ENCODE measurements at places on chromosomes 2 and 18.
A peak's percentile ranks its signal among the peaks of the same experiment; 100 is the strongest.

DNA sequence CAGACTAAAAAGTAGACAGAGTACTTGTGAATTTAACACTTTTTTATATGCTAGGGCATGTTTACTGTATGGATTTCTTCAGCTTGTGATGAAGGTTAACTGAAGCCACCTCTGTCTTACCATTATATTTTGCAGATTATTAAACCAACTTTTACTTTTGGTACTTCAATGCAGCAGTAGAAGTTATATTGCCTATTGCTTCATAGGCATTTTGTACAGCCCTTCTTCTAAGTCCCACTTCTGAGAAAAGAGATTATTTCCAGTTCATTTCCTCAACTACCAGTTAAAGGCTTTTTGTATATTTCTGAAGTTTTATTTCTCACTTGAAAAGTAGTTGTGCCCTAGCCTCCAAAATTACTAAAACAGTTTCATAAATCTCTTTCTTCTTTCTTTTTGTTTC, 256.4 kb upstream of the FBXO11 start:
- DNase-seq, result no peak

DNA sequence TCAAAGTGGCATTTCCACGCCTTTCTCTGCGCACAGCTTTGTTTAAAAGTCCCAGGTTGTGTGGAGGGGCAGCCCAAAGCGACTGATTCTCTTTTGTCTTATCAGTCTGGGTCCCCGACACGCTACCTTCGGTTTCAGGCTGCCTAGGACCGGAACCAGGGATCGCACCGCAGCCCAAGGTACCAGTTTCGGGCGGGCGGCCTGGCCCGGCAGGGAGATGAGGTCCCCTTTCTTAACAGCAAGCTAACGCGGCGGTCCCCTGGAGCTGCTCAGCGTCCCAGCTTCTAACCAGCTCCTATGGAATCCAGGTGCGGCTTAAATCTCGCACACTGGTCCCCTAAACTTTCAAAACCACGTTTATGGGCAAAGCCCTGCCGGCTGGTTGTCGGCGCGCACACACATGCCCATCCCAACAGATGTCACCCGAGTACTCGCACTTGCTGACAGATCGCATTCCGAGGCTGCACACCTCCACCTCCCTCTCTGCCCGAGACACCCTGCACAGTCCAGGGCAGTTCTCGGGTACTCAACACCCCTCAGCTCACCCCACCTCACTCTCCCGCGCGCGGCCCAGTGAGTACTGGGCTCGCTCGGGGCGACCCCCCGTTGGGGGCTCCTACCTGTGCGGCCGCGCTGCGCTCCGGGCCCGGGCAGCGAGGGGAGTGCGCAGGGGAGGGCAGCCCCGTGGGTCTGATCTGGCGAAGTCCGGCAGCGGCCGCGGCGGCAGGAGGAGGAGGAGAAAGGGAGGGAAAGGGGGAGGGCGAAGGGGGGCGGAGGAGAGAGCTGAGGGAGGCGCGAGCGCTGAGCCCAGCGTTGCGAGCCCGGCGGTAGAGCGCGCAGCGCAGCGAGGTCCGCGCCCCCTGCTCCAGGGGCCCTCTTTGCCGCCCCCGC, at the start of gene EFEMP1:
Gene EFEMP1, minus strand, starts transcription at position 692 of the 891 bp plus-strand sequence. CDS start 1,342 bp downstream, outside the sequence.
- peak; percentile 12 for DNase-seq

GRCh38 chr2:16123421-16123820, 183.1 kb downstream of the MYCN start:
- DNase-seq, result no peak

DNA sequence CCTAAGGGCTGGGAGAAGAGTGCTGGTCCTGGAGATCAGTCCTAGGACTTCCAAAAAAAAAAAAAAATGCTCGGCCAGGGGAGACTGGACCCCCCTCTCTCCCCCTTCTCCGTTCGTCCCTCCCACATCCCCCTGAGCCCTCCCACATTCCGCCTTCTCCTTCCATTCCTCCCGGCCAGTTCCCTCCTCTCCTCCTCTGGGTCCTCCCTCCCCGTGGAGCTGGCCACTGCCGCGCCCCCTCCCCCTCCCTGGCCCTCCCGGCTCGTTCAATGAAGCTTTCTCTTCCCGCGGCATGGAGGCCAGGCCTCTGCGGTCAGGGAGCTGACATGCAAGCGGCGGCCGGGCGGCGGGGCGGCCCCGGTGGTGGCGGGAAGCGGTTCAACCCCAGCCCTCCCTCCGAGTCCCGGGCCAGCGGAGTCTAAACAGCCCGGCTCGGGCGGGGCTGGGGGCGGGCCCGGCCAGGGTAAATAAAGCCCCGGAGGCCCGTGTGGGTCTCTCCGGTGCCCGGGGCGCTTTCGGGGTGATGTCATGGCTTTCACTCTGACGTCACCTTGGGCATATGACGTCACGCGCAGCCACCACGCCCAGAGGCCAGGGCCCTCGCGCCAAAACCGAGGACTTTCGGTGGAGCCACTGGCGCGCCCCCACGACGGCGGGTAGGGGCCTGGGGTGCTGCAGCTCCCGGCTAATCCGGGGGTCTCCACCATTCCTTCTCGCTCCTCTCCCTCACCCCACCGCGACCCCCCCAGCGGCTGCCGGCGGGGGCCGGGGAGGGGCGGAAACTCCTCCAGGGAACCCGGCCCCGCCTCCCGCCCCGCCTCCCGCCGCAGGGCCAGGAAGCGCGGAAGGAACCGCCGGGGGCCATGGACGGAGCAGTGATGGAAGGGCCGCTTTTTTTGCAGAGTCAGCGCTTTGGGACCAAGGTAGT, at the start of the genes DOK1 and LOXL3:
Gene DOK1, plus strand, starts transcription at position 829 of the 928 bp plus-strand sequence. Its CDS starts 35 bp downstream, at position 864.
Gene LOXL3, minus strand, starts transcription at position 51 of the 928 bp plus-strand sequence. CDS start 1,308 bp downstream, outside the sequence.
- DNase-seq, result no peak

DNA sequence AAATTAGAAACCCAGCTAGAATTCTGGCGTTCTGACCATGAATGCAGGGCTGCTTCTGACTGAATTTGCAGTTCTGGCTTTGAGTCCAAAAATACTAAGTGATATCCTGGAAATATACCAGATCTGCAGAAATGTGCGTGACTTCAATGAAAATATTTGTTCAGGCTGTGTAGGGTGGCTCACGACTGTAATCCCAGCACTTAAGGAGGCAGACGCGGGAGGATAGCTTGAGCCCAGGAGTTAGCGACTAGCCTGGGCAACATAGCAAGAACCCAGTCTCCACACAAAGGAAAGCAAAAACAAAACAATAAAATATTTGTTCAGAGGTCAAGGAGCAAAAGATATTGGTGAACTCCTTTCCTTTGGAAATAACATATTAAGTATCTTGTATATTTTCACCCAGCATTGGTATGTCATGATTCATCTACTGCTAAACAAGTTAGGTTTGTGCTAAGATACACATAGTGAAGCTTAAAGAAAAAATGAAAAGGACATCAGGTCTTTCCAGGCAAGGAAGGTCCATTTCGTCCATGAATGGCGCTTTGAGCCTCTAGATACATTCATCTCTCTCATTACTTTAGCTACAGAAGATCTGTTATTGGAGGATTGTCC, 239.2 kb downstream of the CMPK2 start:
- DNase-seq, result no peak

- no peak for DNase-seq
Measured at GRCh38 chr2:196233805-196234475, 62.6 kb upstream of the STK17B start.
